ENCODE measurements at places on chromosomes 3 and 15. TPM values are rescaled to one million over a fixed set of nuclear protein-coding genes. Genes with fewer than 3 reads are reported as not detected.

Gene CCK
- polyA plus RNA-seq = not detected

Gene PLSCR5
- polyA plus RNA-seq = not detected

Gene SLC6A11
- polyA plus RNA-seq = 0.35 TPM

Gene KBTBD8
- 10.2 TPM for polyA plus RNA-seq

Gene APOD
- 50.5 TPM for polyA plus RNA-seq

Gene FAM98B
- 5.7 TPM for polyA plus RNA-seq

Gene FEZF2
- not detected for polyA plus RNA-seq

Data from spleen (tissue), 13 donors.